Lower leg skin (tissue), 4 donors: ENCODE measurements at places on chromosomes 11 and 22. TPM values are rescaled to one million over a fixed set of nuclear protein-coding genes. Genes with fewer than 3 reads are reported as not detected.

DNA sequence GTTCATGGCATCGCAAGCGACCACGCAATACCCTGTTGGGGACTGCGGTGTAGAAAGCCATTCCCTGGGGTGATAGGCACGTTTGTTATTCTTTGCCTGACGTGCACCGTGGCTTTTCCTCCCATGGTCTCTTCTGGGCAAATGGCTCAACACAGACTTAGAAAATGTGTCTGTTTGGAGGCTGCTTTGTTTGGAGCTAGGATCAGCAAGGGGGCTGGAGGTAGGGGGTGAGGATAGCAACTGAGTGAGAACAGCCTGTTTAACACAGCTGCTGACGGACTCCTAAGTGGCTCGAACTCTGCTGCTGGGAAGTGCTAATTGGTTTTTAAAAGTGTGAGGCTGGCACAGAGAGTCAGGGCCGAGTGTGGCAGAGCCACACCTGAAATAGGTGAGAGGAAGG, 16.1 kb upstream of the CHRM4 start:
- DNase-seq: no peak

GRCh38 chr22:42489000-42489399, 30.6 kb downstream of the RRP7A start:
- DNase-seq: no peak

GRCh38 chr11:99069856-99070444, 49.2 kb downstream of the CNTN5 start:
- DNase-seq: no peak

DNA sequence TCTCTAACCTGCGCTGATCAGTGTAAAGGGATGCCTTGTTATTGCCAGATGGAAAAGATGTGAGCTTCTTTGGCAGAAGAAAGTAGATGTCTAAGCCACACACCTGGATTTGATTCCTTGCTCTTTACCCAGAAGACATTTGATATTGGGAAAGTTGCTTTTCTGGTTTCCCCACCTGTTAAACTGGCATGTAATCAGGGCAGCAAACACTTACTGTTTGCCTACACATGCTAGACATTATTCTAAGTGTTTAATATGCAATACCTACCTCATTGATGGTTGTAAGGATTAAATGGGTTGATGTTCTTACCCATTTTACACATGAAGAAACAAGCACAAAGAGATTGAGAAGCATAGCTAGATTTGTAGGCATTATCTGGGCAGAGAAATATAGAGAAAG, 16.6 kb downstream of the ASRGL1 start:
- DNase-seq: no peak

- no peak for DNase-seq
These were observed 16.1 kb downstream of the LRP5 start for GRCh38 chr11:68328374-68329091.

- DNase-seq: no peak
These were observed 1060.1 kb downstream of the NTM start for GRCh38 chr11:132430429-132431062.

- DNase-seq: no peak
These were observed 81.3 kb upstream of the PITPNB start for GRCh38 chr22:28000361-28000760.

DNA sequence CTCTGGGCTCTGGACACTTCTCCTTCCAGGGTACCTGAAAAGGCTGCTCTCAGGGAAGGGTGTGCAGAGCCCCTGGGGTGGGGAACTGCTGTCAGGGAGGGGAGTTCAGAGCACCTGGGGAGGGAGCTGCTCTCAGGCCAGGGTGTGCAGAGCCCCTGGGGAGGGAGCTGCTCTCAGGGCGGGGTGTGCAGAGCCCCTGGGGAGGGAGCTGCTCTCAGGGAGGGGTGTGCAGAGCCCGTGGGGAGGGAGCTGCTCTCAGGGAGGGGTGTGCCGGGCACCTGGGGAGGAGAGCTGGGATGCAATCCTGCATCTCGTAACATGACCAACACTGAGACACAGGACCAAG, 764.2 kb downstream of the BRD1 start:
- DNase-seq: no peak

GRCh38 chr22:30182350-30182745, 64.2 kb downstream of the LIF start:
- no peak for DNase-seq

GRCh38 chr22:29813563-29813962, 24.5 kb downstream of the ASCC2 start:
- DNase-seq: no peak

DNA sequence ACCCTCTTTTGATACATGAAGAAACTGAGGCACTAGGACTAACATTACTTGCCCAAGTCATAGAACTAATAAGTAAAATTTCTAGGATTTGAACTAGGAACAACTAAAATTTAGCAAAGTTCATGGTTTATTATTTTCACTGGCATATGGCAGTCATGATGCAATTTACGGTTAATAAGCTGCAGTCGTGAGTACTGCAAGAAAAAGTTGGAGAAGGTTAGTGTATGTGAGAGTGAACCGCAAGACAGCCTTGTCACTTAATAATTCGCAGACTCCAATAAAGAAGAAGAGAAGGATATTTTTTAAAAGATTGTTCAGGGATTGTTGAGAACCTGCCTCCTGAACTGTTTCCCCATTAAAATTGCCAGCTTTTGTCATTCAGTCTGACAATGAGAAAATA, 663.4 kb upstream of the TENM4 start:
- no peak for DNase-seq

GRCh38 chr11:78351979-78352841, 65.4 kb downstream of the GAB2 start:
- no peak for DNase-seq

DNA sequence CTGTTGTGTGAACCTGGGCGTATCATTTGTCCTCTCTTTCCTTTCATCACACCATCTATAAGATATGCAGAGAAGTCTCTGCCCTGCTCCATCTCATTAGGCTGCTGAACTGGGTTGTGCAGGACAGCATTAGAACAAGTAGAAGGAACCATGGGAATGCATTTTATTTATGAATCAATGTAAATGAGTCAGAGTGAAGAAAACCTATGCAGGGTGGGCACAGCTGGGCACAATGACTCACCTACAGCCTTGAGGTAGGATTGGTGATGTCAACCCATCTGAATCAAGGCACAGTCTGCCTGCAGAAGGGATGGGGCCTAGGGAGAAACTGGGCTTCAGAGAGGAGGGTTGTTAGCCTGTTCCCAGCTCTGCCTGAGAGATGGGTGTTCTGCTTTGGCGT, 123.4 kb downstream of the CSNK2A3 start:
- DNase-seq: peak; percentile 18

DNA sequence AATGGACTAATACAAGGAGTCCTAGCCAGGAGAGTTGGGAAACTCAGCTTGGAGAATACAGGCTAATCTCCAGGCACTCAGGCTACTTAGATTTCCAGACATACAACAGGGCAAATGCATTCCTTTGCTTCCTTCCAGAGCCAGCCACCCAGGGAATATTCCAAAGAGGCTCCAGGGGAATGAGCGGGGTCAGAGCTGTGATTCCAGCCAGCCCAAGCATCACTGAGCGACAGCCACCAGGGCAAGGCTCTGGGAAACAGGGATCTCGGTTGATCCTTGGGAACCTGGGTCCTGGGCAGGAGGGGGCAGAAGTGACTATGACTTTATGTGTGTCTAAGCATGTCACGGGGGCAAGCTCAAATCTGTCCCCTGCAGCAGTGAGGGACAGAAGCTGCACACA, 112.3 kb upstream of the LMO1 start:
- no peak for DNase-seq

GRCh38 chr11:121615501-121615900, 162.7 kb upstream of the SORL1-AS1 start:
- DNase-seq: no peak

- no peak for DNase-seq
These were observed 75.8 kb downstream of the NAT10 start for GRCh38 chr11:34181251-34181650.

- no peak for DNase-seq
These were observed 77.0 kb downstream of the ME3 start for GRCh38 chr11:86595451-86595850.

GRCh38 chr11:9001736-9002135, 2.1 kb downstream of the NRIP3 start:
- peak; percentile 23 for DNase-seq

DNA sequence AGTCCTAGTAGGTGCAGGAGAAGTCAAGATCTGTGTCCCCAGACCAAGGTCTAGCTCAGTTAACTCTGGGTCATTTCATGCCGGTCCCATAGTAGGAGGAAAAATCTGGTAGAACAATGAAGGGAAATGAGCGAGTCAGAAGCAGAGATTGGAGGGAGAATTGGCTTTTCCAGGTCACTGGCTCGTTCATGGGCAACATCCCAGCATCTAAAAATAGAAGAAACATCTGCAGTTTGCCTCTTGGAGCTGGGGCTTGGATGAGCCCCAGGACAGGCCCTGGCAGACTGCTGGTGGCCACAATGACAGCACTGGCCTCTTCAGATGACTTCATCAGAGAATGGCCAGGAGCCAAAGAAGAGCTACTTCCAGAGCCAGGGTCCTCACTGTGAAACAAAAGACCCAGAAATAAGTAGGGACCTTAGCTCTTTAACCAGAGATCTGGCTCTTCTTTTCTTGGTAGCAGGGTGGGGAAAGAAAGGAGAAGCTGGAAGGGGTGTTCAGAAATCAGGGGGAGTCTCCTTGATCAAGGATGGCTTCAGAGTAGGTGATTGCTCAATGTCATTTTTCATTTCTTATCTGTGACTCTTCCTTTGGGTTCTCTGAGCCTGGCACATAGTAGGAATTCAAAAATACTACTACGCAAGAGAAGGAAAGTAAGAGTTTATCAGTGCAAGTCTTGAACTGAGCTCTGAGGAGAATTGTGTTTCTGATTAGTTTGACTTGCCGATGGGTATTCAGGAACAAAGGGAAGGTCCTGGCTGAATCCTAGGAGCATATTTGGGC, 102.6 kb downstream of the TMPRSS5 start:
- no peak for DNase-seq

GRCh38 chr22:21651521-21652009, 9.5 kb downstream of the SDF2L1 start:
- DNase-seq: no peak

NUCB2 gene
- 27.1 TPM for total RNA-seq

ALDH3B1 gene
- total RNA-seq: 6.7 TPM

NCAM1 gene
- 7.1 TPM for total RNA-seq

GLYATL1 gene
- 6.8 TPM for total RNA-seq
